Cardiac muscle cell (in vitro differentiated cells and primary cell): ENCODE measurements at places on chromosomes 1 and 21. TPM values are rescaled to one million over a fixed set of nuclear protein-coding genes. Genes with fewer than 3 reads are reported as not detected.

The GCLM gene
- polyA plus RNA-seq, result 5.5 and 11.1 TPM in 2 replicates

GRCh38 chr1:56466538-56466937 is 112.8 kb downstream of the PLPP3 start:
- DNase-seq, result no peak

- DNase-seq, result no peak
Observed at GRCh38 chr21:40635391-40635790, 211.6 kb downstream of the DSCAM start.

The ATP6V1G3 gene
- not detected in 2 replicates for polyA plus RNA-seq

GRCh38 chr21:36747041-36747814 is 48.3 kb downstream of the SIM2 start:
- DNase-seq, result no peak

DNA sequence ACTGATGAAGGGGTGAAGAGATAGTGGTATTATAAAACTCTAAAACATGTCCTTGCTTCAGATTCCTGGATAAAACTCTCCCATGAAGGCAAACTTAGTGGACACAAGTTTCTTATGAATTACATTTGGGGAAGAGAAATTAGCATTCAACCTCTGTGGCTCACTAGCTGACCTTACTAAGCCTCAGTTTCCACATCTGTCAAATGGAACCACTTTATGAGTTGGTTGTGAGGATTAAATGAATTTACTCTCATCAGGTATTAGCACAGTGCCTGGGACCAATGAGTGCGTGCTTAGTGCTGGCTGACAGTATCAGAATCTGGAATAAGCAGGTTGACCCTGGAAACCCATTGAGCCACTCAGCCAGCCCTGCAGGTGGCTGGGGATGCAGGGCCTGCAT is 2.6 kb downstream of the CACNA1S start:
- DNase-seq, result no peak

DNA sequence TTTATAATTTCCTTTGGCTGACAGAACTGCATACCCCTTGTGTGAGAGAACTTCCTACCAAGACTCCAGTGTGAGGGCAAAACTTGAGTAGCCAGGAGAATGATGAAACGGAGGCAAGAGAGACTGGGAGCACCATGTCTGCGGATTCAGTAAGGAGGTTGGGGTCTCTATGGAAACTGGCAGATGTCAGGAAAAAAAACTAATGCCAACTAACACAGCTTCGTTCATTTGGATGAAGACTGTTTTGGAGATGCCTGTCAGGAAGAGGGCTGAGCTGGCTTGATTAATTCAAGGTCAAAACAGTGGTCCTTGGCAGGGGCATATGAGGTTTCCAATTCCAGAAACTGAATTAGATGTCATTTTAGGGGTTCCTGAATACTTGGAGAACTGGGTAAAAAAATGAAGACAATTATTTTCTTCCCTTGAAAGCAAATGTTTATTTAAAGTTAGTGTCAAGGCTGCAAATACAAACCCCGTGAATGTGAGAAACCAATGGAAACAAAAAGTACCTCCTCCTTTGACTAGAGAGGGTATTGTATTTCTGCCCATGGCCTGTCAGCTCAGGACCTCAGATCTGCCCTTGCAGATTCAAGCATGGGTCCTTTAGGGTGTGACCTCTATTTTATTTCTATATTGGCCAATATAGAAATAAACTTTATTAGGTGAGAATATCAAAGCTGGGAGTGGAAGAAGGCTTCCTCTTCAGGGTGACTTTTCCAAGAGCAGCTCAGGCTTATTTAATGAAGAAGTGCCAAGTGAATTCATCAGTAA is 110.5 kb downstream of the MAST2 start:
- DNase-seq, result no peak

The AIRE gene
- polyA plus RNA-seq, result not detected in 2 replicates

The RGS16 gene
- polyA plus RNA-seq, result 0.93 and 2.0 TPM in 2 replicates

- DNase-seq, result no peak
Observed at GRCh38 chr1:111192074-111192473, 8.4 kb downstream of the DENND2D start.

DNA sequence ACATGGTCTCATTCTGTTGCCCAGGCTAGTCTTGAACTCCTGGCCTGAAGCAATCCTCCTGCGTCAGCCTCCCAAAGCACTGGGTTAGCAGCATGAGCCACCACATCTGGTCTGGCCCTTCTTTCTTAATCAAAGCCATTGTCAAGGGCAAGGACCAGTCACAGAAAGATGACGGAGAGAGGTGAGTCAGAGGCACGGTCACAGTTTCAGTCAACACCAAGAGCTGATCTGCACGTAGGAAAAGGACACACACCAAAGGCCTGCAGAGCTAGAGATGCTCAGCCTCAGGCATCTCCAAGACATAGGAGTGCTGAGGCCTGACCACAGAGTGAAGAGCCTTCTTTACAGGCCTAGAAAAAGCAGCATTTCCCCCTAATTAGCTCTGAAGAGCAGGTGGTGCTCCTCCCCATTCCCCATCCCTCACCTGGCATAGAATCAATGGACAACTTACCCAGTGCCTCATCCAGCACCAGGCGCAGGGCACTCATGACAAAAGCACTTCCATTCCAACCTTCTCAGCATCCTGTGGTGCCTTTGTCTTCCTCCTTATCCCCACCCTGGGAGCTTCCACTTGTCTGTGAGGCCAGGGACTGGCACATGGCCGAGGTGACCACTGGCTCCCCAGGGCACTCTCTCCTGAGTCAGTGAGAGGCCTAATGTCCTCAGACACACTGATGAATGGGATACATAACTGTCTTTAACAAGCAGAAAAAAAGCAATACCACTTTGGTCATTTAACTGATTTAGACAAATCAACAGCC is 139.8 kb downstream of the AJAP1 start:
- no peak for DNase-seq

DNA sequence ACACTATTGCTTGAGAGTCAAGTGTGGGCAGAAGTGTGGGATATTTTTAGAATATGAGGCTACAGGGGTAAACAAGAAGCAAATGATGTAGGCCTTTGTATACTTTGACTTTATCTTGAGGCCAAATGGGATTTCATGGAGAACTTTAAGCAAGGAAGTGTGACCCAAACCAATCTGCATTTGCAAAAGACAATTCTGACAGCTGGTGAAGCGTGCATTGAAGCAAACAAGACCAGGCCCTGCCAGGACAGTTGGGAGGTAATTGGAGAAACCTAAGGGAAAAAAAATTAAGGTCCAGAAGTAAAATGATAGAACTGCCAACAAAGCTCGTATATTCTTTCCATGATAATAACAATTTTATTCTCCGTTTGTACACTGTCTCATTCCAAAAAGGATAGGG is 168.3 kb downstream of the TM2D1 start:
- no peak for DNase-seq

DNA sequence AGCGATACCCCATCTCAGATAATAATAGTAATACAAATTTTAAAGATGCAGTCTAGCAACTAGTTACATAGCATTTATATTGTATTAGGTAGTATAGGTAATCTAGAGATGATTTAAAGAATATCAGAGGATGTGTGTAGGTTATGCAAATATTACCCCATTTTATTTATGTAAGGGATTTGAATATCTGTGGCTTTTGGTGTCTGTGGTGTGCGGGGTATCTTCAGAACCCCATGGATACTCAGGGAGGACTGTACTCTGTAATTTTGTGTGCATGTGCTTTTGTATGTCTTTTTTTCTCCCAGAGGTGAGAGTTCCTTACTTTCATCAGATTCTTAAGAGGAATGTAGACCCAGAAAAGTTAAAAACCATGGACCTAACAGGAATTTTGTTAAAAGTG is 12.8 kb downstream of the RNF2 start:
- no peak for DNase-seq

DNA sequence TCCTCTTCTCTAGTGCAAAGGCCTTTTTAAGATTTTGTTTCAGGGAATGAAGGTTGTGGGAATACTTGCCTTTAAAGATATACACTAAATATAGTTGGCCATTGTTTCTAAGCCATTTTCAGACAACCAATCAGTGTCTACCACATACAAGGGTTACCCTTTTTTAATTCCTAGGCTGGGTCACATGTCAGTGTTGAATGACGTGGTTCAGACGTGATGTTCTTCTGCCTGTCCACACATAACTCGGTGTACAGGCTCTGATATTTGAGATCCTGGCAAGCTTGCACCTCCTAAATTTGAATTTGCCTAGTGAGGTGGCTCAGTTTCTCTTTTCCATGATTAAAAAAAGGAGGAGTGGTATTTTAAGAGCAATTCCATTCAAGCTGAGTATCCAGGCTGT is 38.8 kb downstream of the DTL start:
- DNase-seq, result no peak

The KLF18 gene
- polyA plus RNA-seq, result not detected in 2 replicates

DNA sequence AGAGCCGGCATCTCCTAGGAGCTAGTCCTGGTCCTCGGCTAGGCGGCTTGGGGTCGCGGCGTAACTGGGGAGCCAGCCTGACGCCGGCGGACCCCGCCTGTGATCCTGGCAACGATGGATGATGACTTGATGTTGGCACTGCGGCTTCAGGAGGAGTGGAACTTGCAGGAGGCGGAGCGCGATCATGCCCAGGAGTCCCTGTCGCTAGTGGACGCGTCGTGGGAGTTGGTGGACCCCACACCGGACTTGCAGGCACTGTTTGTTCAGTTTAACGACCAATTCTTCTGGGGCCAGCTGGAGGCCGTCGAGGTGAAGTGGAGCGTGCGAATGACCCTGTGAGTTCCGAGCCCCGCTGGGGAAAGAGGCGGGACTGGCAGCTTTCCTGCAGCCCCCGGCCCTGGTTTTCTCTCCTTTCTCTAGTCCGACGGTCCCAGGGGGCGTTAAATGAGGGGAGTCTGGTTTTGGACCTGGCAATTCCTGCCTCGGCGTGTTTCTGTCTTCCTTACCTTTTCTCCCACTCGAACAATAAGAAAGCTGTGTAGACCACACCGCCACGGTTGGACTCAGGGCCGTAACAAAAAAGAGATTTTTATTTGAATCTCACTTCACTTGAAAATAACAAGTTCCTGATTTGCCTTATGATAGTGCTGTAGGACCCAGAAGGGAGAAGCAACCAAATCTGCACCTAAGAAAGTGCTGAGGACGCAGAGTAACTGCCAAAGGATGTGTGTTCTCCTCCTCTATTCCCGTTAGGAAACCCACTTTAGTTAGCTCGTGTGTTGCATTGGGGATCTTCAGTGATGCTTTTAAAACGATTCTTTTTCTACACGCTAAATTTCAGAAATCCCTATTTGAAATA is at the start of gene SPRTN:
TSS of gene SPRTN (plus strand) at position 24 of the 859 bp plus-strand sequence. CDS start at position 115, 91 bp downstream.
- DNase-seq, result no peak

DNA sequence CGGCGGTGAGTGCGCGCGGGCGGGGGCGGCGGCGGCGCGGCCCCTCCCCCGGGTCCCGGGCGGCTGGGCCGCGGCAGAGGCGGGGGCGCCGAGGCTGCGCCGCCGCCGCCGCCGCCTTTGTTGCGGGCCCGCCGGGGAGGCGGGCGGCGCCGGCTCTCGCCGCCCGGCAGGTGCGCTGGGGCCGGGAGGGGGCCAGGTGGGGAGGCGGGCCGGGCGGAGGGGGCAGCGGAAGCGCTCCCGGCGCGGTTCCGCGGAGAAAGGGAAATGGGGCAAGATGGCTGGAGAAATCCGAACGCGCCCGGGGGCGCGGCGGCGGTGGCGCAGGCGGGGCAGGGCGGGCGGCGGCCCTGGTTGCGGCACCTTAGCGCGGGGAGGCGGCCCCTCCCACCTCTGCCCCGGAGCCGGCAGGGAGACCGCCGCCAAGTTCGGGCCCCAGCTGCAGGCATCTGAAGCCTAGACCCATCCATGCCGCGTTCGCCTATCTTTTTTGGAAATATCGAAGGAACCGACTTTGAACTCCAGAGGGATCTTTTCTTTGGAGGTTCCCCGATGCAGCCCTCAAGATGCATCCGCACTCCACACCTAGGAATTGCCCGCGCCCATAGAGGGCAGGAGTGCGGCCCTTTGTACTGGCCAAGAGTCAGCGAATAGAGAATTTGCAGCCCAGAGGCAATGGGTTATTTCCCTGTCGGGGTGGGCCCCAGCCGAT is 479 bp downstream of the POGK start:
- DNase-seq, result peak; percentile 28

The DIO1 gene
- not detected in 2 replicates for polyA plus RNA-seq

- DNase-seq, result no peak
Observed at GRCh38 chr21:17146426-17146825, 366.4 kb upstream of the CXADR start.

DNA sequence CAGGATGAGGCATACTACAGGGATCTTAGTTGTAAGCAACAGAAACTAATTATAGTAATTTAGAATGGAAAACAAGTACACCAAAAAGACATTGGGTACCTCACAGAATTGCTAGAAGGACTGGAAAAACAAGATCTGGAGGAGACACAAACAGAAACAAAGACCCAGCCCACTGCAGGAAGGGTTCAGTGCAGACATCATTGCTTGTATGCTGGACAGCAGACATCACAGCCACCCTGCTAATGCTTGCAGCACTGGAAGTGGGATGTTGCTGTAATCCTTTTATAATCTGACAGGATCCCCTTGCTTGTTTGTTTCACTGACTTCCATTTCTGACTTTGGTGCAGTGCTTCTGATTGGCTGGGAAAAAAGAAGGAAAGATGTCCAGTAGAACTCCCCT is 111.4 kb upstream of the ZNF678 start:
- DNase-seq, result no peak

DNA sequence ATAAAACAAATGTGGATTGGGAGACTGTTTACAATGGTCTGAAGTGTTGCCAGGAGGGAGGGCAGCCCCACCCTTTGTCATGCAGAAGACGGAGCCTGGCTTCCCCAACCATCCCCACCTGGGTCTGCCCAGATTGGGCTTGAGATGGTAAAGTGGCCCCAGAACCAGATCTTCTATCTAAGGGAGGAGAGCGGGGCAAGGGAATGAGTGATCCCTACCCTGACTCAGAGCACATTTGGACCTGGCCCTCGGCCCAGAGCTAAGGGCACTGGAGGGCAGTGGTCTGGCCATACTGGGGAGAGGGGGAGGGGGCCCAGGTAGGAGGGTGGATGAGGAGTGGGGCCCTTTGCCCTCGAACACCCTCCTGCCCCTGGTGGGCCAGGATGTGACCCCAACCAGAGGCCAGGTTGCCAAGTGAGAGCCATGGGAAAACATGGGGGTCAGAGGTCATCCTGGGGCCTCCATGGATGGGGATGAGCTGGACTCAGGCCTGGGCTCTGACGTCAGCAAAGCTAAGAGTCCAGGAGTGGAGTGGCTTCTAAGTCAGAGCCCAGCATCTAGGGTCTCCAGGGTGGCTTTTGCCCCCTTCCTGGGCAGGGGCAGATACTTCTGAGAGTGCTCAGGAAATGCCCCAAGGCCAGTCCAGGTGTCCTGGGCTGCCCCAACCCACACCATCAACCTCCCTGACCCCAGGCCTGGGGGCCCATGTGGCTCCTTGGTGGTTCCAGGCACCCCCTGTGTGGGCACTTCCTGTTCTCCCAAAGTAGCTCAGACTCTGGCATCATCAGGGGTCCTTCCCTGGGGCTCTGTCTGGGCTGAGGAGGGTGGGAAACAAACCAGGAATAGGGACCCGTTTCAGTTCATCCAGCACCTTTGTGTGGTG is 1.6 kb upstream of the LEFTY1 start:
- DNase-seq, result no peak

- peak; percentile 83 for DNase-seq
Observed at GRCh38 chr1:176692431-176692830, 229.5 kb downstream of the PAPPA2 start.
